ENCODE measurements at places on chromosomes 6 and 20. TPM values are rescaled to one million over a fixed set of nuclear protein-coding genes. Genes with fewer than 3 reads are reported as not detected.

NR2E1 gene
- total RNA-seq = 0.25 TPM

BMP5 gene
- 1.5 TPM for total RNA-seq

RIPOR3 gene
- total RNA-seq = 1.2 TPM

DNA sequence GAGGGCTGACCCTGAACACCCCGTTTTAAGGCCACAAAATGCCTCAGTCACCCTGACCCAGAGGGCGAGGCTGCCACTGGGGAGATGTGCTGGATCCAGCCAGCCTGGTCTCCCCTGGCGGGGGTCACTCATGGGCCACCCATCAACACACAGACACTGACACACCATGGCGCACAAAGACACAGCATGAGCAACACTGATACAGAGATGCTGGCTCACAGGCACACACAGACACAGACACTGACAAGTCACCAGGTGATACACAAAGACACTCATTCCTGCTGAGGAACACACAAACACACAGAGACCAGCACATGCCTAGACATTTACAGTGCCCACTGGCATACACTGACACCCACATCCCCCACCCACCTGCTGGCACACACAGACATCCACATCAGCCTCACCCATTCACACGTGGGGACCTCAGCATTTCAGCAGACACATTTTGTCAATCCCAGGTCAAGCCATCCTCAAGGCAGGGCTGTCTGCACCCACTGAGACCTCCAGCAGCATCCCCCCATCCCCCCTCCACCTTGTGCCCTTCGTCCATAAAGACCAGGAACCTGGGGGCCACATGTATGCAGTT, 63.4 kb downstream of the MDGA1 start:
- DNase-seq = no peak

GRCh38 chr20:24289737-24290481, 179.5 kb upstream of the SYNDIG1 start:
- no peak for DNase-seq

DNA sequence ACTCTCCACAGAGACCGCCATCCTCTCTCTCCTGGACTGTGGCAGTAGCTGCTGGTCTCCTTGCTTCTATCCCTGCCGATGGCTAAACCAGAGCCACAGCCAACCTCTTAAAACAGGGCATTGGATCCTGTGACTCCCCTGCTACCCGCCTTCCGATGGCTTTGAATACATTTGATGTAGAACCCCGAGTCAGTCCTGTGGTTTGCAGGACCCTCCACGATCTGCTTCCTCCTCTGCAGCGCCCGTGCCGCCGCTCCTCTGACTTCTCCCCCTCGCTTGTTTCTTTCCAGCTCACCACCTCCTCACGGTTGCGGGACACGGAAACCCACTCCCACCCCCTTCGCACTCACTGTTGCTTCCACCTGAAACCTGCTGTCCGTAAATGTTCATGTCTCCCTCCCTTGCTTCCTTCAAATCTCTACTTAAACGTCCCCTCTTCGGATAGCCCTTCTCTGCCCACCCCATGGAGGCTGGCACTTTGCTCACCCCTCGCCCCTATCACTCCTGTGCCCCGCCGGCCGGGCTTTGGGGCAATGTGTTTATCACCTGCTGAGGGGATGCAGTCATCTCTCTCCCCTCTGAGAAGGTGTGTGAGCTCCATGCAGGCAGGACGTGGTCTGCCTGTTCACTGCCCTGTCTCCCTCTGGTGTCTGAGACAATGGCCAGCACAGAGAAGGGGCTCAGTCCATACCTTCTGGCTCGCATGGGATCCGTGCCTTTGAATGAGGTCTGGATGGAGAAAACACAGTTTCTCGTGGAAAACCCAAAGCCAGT, 67.8 kb downstream of the GFOD1 start:
- no peak for DNase-seq

GRCh38 chr20:3045042-3045815, 623 bp upstream of the MRPS26 start:
- DNase-seq = no peak

GRCh38 chr6:38722727-38723334, 7.7 kb downstream of the DNAH8 start:
- DNase-seq = no peak

- DNase-seq = no peak
These were observed 4.9 kb upstream of the PI16 start for GRCh38 chr6:36949636-36950035.

All from neural progenitor cell (in vitro differentiated cells).